Right lobe of liver (tissue), 6 donors: ENCODE measurements at places on chromosomes 1 and 21. TPM values are rescaled to one million over a fixed set of nuclear protein-coding genes. Genes with fewer than 3 reads are reported as not detected.

The EFNA3 gene
- 2.7 TPM for total RNA-seq

The CAPN9 gene
- total RNA-seq: not detected

DNA sequence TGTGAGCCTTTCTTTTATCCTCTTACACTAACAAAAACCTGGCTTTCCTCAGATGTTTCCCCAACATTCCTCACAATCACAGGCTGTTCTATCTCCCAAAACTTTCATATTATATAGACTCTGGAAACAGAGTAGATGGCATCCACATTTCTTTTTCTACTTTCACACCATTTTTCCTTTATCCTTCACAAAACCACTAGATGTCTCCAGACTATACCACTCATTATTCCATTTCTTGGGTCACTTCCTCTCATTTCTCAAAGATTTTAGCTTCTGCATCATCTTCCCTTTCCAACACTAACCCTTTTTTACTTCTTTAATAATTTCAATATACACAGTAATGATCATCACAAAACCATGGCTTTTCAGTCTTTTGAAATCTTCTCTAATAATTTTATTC lies 286.0 kb upstream of the DEPDC1 start:
- no peaks in the 10 kb centered on the region for H3K27me3 ChIP-seq
- no peak overlapping the region for H3K27ac ChIP-seq
- H3K36me3 ChIP-seq: no peaks in the 10 kb centered on the region
- H3K4me1 ChIP-seq: no peaks in the 10 kb centered on the region
- DNase-seq: no peak

The PLD5 gene
- total RNA-seq: not detected

The SLC44A5 gene
- total RNA-seq: not detected

DNA sequence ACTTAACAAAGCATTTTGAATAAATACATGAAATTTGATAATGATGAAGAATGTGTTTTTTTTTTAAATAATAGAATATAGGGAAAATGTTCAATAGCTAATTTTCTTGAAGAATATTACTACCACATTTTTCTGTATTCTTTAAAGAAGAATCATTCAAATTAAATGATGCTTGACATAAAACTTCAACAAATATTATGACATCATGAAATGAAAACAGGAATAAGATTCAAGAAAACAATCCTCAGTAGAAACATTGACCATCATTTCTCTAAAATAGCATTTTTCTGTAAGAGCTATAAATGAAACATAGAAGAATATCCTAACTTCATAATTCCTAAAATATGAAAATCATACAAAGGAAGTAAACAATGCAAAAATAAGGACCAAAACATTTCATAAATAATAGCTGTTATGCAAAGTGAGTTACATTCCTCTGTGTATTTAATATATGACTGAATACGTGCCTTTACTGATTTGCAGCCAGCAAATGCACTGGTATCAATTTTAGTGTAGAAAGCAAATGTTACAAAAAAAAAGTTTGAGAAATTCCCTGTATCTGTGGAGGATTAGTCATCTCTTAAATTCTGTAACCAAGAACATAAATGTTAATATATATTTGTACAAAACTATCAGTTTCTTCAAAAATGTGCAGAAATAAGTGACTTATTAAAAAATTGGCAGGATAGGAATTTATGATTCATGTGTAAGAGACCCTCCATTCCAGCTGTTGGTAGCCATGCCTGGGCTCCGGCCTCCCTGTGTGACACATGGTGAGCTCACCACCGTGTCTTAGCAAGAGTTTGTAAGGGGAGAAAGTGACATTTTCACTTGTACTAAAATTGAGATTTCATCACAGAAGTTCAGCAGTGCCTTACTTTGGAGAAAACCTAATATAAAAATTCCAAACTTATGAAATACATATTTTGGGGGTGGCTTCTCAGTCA lies 15.0 kb upstream of the PTPN14 start:
- H3K4me1 ChIP-seq: no peaks in the 10 kb centered on the region
- H3K4me3 ChIP-seq: no peak overlapping the region
- H3K36me3 ChIP-seq: no peaks in the 10 kb centered on the region
- no peak overlapping the region for H3K27ac ChIP-seq
- no peak for DNase-seq

The FGGY gene
- 45.5 TPM for total RNA-seq
